ENCODE measurements at places on chromosomes 6 and 20. TPM values are rescaled to one million over a fixed set of nuclear protein-coding genes. Genes with fewer than 3 reads are reported as not detected.

Gene OR2B6
- total RNA-seq: not detected

Gene FAM83C
- not detected for total RNA-seq

Gene HLA-DRB1
- total RNA-seq: 12.7 TPM

Gene TBXT
- not detected for total RNA-seq

Gene RHAG
- total RNA-seq: not detected

Gene XKR7
- 0.02 TPM for total RNA-seq

Gene IL20RA
- total RNA-seq: not detected

Gene CYP21A2
- total RNA-seq: 0.47 TPM

Gene JPH2
- 0.07 TPM for total RNA-seq

Gene ETV7
- 2.4 TPM for total RNA-seq

Gene TREM2
- not detected for total RNA-seq

Gene DYNLT2
- total RNA-seq: 2.0 TPM

Gene CTCFL
- total RNA-seq: not detected
